ENCODE measurements at places on chromosomes 7 and 10.

DNA sequence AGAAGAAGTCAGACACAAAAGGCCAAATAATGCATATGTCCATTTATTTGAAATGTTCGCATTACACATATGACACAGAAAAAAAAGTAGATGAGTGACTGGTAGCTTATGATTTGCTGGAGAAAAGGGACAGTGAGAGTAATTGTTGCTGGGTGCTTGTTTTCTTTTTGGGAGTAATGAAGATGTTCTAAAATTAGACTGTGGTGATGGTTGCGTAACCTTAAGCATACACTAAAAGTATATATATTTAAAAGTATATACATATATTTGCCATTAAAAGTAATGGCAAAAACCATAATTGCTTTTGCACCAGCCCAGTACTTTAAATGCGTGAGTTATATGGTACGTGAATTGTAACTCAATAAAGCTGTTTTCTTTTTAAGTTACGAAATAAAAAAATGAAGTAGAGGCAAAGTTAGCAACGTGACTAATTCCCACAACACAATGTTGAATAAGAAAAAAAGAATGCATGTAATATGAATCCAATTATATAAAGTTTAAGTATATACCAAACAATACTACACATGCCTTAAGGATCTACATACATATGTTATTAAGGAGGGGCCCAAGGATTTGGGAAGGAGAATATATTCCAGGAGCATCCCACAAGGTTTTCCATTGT, 360.4 kb upstream of the CELF2 start:
- no peak for DNase-seq

GRCh38 chr10:115851695-115852094, 421.3 kb downstream of the GFRA1 start:
- DNase-seq: no peak

- DNase-seq: no peak
Observed at GRCh38 chr7:133789974-133790373, 337.2 kb upstream of the LRGUK start.

- peak; percentile 76 for DNase-seq
Observed at GRCh38 chr7:3092468-3092867, 48.8 kb upstream of the CARD11 start.

GRCh38 chr10:69480068-69480412, 28.8 kb downstream of the TSPAN15 start:
- no peak for DNase-seq

DNA sequence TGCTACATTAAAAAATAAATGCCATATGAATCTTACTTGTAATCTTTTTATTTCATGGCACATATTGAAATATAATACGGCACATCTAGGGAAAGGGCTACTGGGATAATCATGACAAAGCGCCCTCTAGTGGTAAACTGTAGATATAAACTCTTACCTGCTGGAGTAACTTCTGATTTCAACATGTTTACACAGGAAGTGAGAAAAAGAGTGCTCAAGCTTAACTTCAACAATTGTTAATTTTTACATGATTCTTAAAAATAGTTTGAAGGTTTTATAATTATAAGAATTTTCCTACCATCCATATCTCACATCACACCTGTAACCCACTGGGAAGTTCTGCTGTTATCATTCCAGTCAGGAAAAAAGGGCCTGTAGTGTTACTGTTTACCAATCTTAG, 2.0 kb upstream of the HEPACAM2 start:
- DNase-seq: peak; percentile 81

GRCh38 chr7:99551334-99551733, 580 bp downstream of the FAM200A start:
- DNase-seq: no peak
